ENCODE measurements at places on chromosomes 5 and 9.

GRCh38 chr9:89359751-89360261 is 41.5 kb downstream of the SECISBP2 start:
- no peak for DNase-seq

GRCh38 chr9:114856215-114856941 is 50.5 kb upstream of the TNFSF15 start:
- no peak for DNase-seq

DNA sequence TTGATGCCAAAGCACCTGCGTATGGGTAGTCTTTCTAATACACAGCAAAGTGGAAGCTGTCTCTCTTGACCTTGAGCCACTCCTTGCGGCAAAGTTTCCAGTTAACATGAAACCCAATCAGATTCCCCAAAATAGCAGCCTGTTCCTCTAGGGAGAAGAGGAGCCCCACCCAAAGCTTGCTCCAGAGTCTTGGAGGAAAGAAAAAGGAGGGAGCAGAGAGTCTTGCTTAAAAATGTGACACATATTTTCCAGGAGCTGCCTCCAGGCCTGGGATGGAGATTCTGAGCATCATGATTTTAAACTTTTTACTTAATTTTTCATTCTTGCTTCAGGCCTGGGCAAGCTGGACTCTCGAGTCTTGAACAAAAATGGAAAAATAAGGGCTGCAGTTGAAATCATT is 223.5 kb upstream of the TNC start:
- DNase-seq = no peak

DNA sequence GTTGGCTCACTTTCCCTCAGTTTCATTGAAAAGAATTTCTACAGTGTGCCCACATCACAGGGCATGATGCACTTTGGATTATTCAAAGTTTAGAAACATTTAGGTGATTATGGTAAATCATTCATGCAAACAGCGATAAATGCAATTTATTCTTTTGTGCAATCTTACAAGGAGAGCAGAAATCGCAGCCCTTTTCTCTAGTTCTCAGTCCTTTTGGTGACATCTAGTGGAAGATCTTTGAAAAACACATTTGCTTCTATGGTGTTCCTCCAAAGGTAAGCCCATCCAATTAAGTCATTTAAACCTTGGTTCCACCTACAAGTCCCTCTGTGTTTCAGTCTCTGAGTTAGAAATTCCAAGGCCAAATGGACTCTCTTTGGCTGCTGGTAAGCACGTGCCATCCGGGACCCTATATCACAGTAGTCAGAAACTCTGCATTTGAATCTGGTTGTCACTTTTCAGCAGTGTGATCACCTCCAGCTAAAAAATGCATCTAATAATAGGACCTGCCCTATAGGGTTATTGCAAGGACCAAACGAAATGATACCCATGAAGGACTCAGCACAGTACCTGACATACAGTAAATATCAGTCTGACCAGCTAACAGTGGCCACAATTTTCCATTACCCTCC is 66.4 kb downstream of the MACROH2A1 start:
- no peak for DNase-seq

- DNase-seq = no peak
Observed at GRCh38 chr5:95826949-95827891, 4.7 kb upstream of the GLRX start.

DNA sequence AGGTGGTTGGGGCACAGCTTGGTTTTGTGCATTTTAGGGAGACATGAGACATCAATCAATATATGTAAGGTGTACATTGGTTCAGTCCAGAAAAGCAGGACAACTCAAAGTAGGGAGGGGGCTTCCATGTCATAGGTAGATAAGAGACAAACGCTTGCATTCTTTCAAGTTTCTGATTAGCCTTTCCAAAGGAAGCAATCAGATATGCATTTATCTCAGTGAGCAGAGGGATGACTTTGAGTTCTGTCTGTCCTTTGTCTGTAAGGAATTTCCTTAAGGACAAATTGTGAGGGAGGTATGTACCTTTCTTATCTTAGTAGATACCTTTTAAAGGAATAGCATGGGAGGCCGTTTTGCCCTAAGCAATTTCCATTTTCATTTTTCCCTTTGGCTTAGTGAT is 63.3 kb downstream of the COL15A1 start:
- DNase-seq = no peak

GRCh38 chr5:139228201-139228803 is 30.1 kb upstream of the SIL1 start:
- DNase-seq = no peak

DNA sequence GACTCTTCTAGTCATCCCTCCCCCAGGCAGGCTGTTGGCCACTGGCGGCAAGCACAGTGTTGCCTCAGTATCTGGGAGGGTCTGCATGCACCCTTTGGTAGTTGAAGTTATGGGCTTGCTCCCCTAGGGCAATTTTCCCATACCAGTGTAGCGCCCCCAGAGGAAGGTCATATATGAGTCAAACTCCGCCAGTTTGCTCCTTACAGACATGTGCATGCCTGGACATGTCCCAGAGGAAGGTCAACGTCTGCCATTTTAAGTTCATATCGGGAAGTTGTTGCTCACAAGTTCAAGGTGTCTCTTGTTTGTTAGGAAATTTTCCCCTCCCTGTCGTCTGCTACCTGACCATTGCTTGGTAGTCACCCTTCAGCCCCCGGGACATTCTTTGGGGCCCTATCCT is 51.3 kb upstream of the MROH2B start:
- no peak for DNase-seq

DNA sequence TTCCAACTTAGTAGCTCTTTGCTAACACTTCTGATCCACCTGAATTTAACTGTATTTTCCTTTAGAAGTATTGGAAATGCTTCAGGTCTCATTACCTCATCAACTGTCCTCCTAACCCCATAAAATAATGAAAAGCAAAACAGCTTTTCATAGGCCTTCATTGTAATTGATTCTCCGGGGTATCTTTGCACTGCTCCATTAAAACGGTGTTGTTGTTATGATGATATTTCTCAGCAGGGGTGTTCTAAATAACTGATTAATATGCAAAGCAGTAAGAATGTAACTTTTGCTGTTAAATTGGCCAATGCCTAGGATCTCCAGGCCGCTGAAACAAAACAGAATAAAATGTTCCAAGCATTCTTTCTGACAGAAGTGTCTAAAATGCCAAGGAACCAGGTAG is 1983.2 kb downstream of the EFNA5 start:
- no peak for DNase-seq

All from activated CD4-positive, alpha-beta T cell treated with anti-CD3 and anti-CD28 coated beads, Interleukin-2, amount 50 U/mL, for 48 hours (primary cell).